ENCODE measurements at places on chromosomes 3 and 15.

DNA sequence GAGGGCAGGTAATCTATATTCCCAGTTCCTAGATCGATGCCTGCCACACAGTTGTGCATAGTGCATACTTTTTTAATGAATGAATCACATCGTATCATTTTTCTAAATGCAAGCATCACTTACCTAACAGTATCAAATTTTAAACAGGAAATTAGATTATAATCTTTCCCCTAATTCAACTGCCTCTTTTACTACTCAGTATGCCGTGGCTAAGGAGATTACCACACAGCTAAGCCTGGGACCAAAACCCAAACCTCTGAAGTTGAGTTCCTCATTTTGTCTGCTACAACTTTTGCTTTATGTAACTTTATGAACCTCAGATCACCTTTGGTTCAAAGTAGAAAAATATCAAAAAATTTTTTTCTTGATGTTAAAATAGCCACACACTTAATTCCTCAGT lies 53.2 kb upstream of the FNDC3B start:
- DNase-seq = no peak

- no peak for DNase-seq
Measured at GRCh38 chr3:160057331-160057730, 68.7 kb downstream of the IL12A start.

- no peak for DNase-seq
Measured at GRCh38 chr3:108041253-108041652, 49.6 kb downstream of the CD47 start.

GRCh38 chr3:172273378-172273777 lies 174.9 kb downstream of the GHSR start:
- no peak for DNase-seq

- no peak for DNase-seq
Measured at GRCh38 chr3:100086401-100086800, 27.9 kb downstream of the FILIP1L start.

GRCh38 chr15:29392358-29392757 lies 122.7 kb upstream of the NSMCE3 start:
- DNase-seq = no peak

DNA sequence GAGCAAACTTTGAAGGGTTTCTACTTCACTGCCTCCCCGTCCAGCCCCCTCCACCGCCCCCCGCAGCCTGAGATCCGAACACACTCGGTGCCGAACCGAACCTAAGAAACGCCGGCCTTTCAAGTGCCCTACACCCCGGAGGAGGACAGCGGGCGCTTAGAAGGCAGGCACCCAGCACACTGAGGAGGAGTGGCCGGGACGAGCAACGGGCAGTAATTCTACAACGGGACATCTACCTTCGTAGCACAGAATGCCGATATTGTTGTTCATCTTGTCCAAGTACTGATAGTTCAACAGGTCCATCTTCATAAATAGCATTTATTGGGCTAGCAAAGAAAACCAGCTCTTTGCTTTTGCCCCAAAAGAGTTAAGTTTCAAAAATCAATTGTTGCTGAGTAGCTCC lies 513 bp downstream of the VGLL4 start:
- no peak for DNase-seq

- DNase-seq = no peak
Measured at GRCh38 chr15:88982304-88982945, 69.2 kb upstream of the MFGE8 start.

GRCh38 chr15:52326756-52327155 lies 31.2 kb upstream of the MYO5C start:
- DNase-seq = no peak

- DNase-seq = no peak
Measured at GRCh38 chr3:52218026-52218425, 7.4 kb downstream of the TLR9 start.

GRCh38 chr15:69852482-69852881 lies 245.2 kb downstream of the TLE3 start:
- DNase-seq = no peak

- DNase-seq = no peak
Measured at GRCh38 chr3:4766716-4767499, 212.3 kb upstream of the BHLHE40 start.
